Metanephros (tissue), 2 donors: ENCODE measurements at places on chromosomes 1 and 21. TPM values are rescaled to one million over a fixed set of nuclear protein-coding genes. Genes with fewer than 3 reads are reported as not detected.

The HES3 gene
- total RNA-seq, result not detected

The CYYR1 gene
- total RNA-seq, result 21.1 TPM

The PKNOX1 gene
- 27.4 TPM for total RNA-seq

The GPX7 gene
- 72.8 TPM for total RNA-seq

The ERG gene
- total RNA-seq, result 14.6 TPM

The KCNN3 gene
- 5.3 TPM for total RNA-seq

The CASQ2 gene
- 70.6 TPM for total RNA-seq

The RHD gene
- total RNA-seq, result 3.8 TPM

The DIRAS3 gene
- 1.5 TPM for total RNA-seq

The ASCL5 gene
- total RNA-seq, result not detected

The ASTN1 gene
- total RNA-seq, result 2.5 TPM

The EFNA3 gene
- 6.0 TPM for total RNA-seq

The GPR25 gene
- total RNA-seq, result not detected

The OR2T2 gene
- total RNA-seq, result 0.06 TPM

The WDR77 gene
- 24.2 TPM for total RNA-seq

The FAM167B gene
- 13.7 TPM for total RNA-seq

The S100A9 gene
- 258 TPM for total RNA-seq

The SYT11 gene
- 20.0 TPM for total RNA-seq

The OR2T29 gene
- not detected for total RNA-seq

The TINAGL1 gene
- 96.1 TPM for total RNA-seq

The CLCNKB gene
- total RNA-seq, result 73.2 TPM

The OLIG1 gene
- 1.8 TPM for total RNA-seq

The TMCO4 gene
- total RNA-seq, result 23.2 TPM

The OR2T4 gene
- total RNA-seq, result not detected

The MRPL55 gene
- total RNA-seq, result 75.3 TPM

The FCRL5 gene
- total RNA-seq, result 0.23 TPM

The STPG1 gene
- total RNA-seq, result 7.8 TPM

The MXRA8 gene
- total RNA-seq, result 142 TPM

The TDRD10 gene
- total RNA-seq, result 1.8 TPM

The FAM110D gene
- 1.5 TPM for total RNA-seq

The HMCN1 gene
- total RNA-seq, result 45.3 TPM

The CD53 gene
- total RNA-seq, result 15.6 TPM
